ENCODE measurements at places on chromosomes 1 and 21.

DNA sequence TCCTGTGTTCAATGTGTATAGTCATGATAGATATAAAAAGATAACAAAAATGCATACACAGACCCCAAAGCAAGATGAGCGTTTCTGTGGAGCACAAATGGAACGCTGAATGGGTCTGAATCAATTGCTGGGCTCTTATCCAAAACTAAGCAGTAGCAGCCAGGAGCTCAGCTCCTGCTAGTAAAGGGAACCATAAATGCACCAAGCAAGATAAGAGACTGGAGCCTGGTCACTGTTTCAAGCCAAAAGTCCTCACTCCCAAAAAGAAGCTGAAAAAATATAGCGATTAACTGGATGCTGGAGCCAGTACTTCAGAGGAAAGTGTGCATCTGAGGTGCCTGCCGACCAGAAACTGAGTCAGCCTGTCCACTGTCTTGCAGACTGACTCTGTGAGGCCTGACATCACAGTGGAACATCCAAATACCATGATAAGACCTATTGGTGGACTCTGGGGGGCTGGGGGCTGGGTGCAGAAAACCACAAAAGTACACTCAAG is 68.9 kb downstream of the LRRC8C start:
- DNase-seq = no peak

DNA sequence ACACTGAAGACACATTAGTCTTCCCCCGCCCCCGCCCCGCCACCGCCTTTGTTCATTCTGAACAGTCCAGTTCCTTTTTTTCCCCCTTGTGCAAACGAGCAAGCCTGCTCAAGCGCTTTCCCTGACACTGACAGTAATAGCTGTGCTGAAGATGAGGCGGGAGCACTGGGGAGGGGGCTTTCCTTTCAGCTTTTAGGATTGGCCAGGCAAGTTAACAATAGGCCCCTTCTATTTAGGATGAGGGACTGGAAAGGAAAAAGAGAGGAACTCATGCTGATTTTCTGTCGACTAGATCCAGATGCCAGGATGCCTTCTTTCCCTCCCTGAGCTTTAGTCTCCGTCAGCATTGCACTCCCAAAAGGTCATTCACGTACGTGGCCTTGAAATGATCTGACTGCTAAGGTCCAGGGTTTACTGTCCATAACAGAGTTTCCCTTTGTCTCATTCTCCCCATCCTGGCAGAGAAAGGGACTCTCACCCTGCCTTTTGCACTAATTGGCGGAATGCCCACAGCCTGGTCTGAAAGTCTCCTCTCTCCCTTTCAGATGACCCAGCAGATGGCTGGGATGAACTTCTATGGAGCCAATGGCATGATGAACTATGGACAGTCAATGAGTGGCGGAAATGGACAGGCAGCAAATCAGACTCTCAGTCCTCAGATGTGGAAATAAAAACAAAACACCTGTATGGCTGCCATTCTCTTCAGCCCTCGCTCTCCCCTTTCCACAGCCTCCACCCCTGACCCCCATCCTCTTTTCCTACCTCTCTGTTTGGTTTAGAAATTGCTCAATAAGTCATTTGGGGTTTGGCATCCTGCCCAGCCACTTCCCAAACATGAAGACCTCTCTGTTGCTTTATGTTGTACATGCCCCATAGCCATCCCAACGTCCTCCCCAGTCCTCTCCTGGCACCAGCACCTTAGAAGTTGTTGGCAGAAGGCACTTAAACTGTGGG is 28.6 kb upstream of the ZFP69B start:
- no peak for DNase-seq

DNA sequence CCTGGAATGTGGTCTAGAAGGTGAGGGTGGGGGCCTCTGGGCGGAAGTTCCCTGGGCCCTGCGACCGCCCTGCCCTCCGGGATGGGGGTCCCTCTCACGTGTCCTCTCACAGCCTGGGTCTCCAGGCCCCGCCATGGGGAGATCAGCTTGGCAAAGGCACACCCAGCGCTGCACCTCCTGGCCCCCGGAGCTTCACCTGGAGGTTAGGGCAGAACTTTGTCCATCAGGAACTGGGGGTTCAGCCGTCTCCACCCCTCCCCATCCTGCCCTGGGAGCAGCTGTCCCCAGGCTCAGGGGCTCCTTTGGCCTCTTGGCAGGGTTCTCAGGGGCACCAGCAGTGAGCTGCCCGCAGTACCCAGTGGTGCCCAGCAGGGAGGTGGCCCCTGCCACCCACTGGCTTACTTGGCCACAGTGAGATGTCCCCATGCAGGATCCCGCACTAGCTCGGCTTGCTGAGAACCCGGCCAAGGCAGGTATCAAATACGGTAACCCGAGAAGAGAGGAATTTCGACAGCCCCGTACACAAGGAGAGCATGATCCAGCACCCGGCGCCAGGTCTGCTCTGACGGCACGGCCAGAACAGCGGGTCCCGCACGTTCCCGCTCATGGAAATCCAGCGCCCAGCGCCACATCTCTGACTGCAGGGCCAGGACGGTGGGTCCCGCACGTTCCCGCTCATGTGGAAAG is 36.7 kb downstream of the RRP1 start:
- DNase-seq = no peak

DNA sequence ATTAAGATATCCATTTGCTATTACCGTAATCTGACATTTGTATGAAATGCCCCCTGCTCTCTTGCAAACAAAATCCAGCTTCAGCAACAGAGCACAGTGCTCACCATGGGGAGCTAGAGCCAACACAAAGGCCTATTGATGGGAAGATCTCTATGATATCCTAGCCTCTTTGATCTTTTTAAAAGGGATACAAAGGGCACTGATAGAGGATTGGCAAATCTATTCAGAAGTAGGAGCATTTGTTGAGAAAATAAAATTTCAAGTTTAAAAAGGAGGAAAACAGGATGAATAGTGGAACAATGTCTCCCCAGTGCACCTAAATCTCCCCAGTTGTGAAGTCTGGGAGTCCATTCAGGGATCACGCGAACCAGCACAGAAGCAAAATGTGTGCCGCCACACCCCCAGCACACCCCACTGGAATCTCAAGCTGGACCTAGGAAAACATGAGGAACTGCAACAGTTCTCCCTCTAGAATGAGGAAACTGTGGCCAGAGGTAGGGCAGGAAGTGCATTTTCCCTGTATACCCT is 32.2 kb downstream of the MRAP start:
- DNase-seq = no peak

DNA sequence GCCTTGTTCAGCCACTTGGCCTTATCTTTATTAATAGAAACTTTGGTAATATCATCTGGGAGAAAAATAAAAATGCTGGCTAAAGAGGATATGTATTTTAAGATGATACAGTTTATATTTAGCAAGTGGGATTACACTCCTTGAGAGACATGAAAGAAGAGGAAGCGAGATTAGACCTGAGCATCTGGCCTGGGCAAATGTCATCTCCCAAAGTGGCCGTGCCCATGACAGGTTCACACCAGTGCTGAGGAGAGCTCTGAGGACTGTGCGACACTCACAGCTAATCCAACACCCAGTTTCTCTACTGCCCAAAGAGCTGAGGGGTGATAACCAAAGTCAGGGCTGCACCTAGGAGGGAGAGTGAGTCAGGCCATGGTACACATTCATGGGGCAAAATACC is 121.7 kb upstream of the DUSP10 start:
- no peak for DNase-seq

DNA sequence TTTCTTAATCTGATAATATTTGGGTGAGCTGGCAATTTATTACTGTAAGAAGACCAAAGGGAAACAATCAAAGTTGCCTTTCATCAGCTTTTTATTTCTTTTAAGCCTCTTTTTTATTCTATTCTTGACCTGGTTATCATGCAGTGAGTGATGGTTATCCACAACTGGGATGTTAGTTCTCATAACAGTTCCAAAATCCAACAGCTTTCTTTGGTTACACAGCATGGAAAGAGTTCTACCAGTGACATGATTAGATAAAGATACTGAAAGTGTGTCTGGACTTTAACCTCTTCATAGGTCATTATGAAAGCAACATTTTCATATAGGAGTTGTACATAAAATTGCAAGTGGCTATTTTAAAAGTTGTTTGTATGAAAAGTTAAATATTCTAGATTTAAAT is 163.0 kb downstream of the SYT2 start:
- no peak for DNase-seq

DNA sequence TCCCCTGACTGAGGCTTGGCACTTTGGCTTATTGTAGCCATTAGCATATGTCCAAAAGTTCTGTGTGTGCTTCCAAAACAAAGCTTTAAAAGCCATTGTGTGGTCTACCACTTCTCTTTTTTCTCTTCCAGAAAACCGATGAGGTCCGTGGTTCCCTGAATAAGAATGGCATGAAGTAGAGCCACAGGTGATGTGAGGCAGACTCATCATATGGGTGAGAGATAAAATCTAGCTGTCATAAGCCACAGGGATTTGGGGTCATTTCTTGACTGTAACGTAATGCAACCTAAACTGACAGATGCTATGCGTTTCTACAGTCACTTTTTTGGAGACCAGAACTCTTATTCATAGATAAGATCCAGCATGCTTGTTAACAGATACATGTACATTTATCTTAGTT is 7.0 kb upstream of the GREM2 start:
- DNase-seq = no peak

DNA sequence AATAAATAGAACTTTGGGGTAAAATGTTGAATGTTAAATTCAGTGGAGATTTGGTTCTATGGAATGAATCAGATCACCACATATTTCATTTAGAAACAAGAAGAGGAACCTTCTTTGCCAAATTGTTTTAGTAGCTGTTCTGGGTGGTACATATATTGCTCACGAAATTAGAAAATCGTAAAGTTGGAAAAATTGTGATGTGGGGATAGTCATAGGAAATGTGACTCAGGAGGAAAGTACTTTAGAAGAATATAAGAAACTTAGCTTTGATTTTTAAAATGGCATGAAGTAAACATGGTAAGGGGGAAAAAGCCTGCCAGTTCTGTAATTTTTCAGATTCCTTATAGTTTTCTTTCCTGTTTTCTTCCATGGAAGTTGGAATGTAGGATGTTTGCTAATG is 27.4 kb downstream of the RRP15 start:
- no peak for DNase-seq

DNA sequence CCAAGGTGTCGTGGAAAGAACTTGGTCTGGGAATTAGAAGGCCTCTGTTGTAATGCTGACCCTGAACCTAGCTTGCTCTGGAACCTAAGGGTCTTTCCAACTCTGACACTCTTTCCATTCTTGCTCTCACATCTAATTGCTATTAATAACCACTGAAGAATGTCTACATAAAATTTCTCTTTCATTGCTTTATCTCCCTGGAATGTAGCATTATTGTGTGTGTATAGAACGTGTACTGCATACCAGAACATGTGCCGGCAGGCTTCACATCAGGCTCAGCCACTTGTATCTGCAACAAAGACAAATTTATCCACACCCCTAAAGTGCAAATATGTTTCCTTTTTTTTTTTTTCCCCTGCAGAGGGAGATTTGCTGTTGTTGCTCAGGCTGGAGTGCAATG is 13.9 kb upstream of the LAX1 start:
- DNase-seq = no peak

- no peak for DNase-seq
These were observed 12.3 kb upstream of the GOLT1A start for GRCh38 chr1:204225841-204226735.

- DNase-seq = no peak
These were observed 28.9 kb upstream of the RUNX1 start for GRCh38 chr21:35077975-35078374.

GRCh38 chr1:204863024-204863423 is 7.6 kb upstream of the NFASC start:
- no peak for DNase-seq

DNA sequence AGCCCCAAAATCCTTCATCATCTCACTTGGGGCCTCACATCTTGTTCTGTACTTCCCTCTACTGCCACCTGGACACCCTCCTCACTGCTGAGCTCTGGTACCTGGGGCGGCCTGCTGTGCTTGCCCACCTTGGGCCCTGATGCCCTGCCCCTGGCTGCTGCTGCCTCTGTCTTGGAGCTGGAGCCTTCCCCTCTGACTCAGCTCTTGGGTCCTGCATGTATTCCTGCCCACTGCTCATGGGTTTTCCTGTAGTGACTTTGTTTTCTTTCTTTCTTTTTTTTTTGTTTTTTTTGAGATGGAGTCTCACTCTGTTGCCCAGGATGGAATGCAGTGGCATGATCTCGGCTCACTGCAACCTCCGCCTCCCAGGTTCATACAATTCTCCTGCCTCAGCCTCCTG is 37.5 kb downstream of the TRAPPC10 start:
- DNase-seq = no peak

DNA sequence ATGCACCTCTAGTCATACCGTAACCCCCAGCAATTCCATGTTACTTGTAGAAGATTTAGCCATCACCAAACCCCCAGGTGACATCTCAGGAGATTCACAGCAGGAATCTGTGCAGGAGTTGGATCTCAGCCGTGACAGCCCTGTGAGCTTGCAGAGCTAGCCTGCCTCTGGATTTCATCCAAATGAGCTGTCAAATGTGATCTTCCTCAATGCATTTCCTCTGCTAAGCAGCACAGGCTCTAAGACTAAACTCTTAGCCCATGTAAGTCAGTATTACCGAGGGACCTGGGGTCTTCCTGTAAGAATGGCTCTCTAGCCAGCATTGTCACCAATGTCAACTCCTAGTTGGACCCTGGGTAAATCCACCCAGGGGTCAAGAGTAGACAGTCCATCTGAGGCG is 41.7 kb downstream of the UMODL1 start:
- no peak for DNase-seq
